ENCODE measurements at places on chromosomes 16 and 17.

GRCh38 chr16:87757841-87758426 is 7.9 kb downstream of the KLHDC4 start:
- no peak for DNase-seq

DNA sequence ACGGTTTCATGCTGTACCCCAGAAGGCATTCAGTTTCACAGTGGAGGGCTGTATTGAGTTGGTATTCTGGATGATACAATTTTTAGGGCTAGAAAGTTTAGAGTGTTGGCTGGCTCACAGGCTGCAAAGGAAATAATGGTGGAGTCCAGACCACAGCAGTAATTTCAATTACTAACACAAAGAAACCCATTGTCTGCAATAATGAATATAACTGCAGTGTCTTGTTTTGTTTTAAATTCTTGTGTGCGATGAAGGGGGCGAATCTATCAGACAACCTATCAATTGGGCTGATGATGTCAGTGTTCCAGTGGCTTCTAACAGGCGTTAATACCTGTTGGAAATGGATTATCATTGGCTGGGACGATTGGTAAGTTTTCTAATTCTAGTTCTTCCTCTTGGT is 1.5 kb downstream of the SP2 start:
- DNase-seq: no peak

GRCh38 chr16:26371349-26371869 is 679.6 kb downstream of the HS3ST4 start:
- no peak for DNase-seq

- no peak for DNase-seq
These were observed 137.9 kb downstream of the GSG1L start for GRCh38 chr16:27925612-27926011.

DNA sequence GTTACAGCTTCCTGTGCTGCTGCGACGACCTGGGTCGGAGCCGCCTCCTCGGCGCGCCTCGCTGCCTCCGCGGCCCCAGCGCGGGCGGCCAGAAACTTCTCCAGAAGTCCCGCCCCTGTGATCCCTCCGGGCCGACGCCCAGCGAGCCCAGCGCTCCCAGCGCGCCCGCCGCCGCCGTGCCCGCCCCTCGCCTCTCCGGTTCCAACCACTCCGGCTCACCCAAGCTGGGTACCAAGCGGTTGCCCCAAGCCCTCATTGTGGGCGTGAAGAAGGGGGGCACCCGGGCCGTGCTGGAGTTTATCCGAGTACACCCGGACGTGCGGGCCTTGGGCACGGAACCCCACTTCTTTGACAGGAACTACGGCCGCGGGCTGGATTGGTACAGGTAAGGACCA is 746 bp downstream of the HS3ST2 start:
- DNase-seq: no peak

DNA sequence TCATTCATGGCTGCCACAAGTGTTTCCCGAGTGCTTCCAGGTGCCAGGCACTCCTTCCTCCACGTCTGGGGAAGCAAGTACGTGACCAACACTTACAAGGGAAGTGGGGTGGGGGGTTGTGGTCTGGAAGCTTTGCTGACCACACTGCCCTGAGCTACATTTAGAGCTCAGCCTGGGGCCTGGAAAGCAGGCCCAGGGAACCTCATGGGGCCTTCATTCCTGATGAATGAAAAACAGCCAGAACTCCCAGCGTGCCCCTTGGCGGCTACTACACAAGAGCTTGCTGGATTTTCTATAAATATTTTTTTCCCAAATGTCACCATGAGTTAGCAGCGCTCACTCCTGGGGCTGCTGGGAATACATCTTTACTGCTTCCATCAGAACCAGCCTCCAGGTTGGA is 73.3 kb downstream of the ABCC12 start:
- no peak for DNase-seq

- DNase-seq: no peak
These were observed 1.2 kb downstream of the NEUROD2 start for GRCh38 chr17:39606434-39607056.

GRCh38 chr17:32927201-32927723 is 691 bp upstream of the TMEM98 start:
- no peak for DNase-seq

DNA sequence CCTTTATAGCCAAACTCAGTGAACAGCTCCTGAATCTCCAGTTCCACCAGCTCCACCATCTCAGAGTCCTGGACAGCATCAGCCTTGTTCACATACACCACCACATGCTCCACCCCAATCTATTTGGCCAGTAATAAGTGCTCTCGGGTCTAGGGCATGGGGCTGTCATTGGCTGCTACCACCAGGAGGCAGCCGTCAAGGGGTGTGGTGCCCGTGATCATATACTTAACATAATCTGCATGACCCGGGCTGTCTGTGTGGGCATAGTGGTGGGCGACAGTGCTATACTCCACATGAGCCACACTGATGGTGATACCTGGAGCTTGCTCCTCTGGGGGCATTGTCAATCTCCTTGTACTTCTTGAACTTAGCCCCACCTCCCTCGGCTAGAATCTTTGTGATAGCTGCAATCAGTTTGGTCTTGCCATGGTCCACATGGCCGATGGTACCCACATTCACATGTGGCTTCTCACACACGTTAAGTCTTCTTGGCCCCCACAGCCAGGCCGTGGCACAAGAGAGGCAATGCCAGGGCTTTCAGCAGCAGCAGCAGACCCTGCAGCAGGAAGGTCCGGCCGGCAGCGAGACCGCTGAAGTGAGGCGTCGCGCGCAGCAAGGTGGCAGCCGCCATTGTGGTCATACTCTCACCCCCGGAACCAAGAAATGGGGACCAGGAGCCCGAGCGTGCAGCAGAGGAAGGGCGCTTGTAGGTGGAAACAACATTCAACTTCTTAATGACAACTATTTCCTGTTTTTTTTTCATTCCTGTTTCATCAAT is 210.3 kb upstream of the WSB1 start:
- no peak for DNase-seq

DNA sequence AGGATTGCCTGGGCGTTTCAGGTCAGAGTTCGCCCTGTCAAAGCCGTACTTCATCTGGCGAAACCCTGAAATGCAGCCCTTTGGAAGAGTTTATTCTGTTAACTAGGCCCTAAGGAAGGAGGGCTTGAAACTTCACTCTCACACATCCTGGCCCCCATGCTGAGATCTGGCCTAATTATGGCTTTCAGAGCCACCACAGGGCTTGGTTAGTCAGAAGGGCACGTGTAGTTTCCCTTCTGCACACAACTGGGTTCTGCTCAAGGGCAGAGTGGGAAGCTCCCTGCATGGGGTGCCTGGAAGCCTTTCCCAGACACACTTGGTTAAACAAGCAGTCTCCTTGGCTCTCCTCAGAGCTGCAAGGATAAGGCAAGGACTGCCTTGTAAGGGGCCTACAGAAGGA is 397.3 kb downstream of the SHISA9 start:
- no peak for DNase-seq

DNA sequence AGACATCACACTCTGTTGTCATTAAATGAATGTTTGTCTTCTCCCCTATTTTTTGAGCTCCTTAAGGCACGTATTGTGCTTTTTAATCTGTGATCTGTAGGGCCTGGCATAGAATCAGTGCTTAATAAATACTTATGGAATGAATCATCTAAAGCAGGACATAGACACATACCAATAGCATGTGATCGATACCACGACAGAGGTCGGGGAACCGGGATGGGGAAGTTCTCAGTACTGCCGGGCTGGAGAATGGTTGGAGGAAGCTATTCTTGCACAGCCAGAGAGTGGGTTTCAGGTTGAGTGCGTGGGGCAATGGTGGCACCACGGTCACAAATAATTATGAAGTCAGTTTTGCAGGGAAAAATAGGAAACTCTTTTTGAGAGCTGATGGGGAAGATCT is 26.8 kb downstream of the NLRP1 start:
- no peak for DNase-seq

DNA sequence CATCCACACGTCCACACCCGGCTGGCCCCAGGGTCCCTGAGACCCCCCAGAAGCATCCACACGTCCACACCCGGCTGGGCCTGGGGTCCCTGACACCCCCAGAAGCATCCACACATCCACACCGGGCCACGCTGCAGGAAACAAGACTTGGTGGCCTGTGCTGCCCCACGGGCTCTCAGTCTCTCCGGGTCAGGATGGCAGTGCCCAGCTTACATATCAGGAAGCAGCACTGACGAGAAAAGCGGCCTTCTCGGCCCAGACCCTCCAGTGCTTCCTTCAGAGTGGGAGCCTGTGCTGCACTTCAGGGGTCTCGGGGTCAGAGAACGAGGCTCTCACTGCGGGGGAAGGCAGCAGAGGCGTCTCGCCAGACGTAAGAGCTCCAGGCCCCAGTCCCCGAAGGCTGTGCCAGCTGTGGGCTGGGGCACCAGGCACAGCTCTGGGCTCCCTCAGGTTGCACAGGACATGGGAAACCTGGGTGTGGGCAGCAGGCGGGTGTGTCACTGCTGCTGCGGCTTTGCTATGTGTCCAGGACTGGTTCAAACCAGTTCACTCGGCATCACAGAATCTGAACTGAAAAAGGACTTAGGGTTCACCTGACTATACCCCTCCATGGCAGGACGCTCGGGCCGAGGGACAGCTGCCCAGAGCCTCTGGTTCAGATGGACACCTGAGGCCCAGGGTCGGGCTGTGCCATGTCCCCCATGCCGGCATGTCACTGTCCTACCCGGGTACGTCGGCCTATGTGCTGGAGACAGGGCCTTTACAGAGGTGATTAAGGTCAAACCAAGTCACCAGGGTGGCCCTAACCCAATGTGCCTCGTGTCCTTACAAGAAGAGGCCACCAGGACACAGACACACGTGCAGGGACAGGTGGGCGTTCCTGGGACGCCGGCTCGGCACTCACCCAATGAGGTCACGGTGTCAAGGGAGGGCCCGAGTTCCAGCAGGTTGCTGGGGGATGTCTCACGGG is 40.2 kb upstream of the CHMP6 start:
- no peak for DNase-seq

DNA sequence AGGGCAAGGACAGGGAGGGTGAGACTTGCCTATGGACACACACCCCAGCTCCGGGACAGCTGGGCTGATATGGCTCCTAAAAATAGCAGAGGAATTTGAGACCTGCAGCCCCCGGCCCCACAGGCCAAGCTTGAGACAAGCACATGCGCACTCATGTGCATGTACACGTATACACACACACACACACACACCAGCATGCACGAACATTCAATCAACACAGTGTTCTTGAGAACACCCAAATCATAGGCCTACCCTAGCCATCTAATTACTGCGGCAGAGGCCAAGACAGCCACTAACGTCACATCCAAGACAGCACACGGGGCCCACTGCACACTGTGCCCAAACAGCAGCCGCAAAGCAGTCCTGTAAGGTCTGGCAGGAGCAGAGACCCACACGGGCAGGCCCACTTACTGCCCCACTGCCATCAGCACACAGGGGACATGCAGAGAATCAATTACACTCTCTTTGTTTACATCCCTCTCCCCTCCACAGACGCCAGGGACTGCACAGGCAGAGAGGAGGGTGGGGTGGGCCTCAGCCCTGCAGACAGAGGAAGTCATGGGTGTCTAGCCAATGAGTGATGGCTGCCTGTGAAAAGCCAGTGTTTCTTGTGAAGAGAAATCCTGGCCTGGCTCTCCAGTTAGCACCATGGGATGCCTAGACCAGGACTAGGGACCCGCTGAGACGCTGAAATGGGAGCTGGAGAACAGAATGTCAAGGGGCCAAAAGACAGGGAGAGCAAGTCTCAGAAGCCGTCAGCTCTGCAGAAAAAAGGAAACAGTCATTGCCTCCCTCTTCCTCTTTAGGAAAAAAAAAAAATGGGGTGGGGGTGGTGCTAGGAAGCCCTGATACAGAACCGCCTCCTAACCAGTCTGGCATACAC is 39.3 kb downstream of the MYO18A start:
- DNase-seq: peak; percentile 48

- DNase-seq: no peak
These were observed 46.3 kb downstream of the ZCCHC14 start for GRCh38 chr16:87446479-87446878.

- DNase-seq: no peak
These were observed 7.7 kb downstream of the ADAM11 start for GRCh38 chr17:44766409-44767038.

DNA sequence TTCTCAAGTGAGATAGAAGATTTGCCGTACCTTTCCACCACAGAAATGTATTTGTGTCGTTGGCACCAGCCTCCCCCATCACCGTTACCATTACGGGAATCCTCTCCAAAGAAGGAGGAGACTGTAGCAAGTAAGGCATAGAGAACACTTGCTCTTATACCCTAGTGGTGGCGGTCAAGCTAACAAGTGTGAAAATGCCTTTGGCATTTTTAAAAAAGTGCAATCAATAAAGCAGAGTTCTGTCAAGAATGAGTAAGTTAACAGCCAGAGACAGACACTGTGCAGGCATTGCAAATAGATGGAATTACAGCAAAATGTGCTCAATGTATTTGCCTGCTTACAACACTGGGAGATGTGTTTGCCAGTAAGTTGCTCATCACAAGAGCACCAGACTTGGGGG is 7.7 kb downstream of the MSL1 start:
- no peak for DNase-seq

GRCh38 chr17:47654991-47655390 is 5.3 kb downstream of the KPNB1 start:
- DNase-seq: no peak

GRCh38 chr17:51597345-51597744 is 337.0 kb downstream of the UTP18 start:
- DNase-seq: no peak

GRCh38 chr16:23501291-23501690 is 9.0 kb downstream of the GGA2 start:
- DNase-seq: no peak

- no peak for DNase-seq
These were observed 236.7 kb upstream of the CIBAR2 start for GRCh38 chr16:85348911-85349334.

GRCh38 chr17:51059781-51060180 is 60.9 kb downstream of the SPAG9 start:
- no peak for DNase-seq

All from effector memory CD8-positive, alpha-beta T cell (primary cell).